Bronchial epithelial cell (primary cell): ENCODE measurements at places on chromosomes 13 and 19. TPM values are rescaled to one million over a fixed set of nuclear protein-coding genes. Genes with fewer than 3 reads are reported as not detected.

The CPB2 gene
- not detected in 2 replicates for total RNA-seq

The HPN gene
- total RNA-seq = not detected in 2 replicates

The PCDH20 gene
- total RNA-seq = 0.26 and 0.38 TPM in 2 replicates

The SERPINE3 gene
- total RNA-seq = not detected in 2 replicates

The PRSS57 gene
- total RNA-seq = not detected in 2 replicates

The EIF3K gene
- 262 and 374 TPM in 2 replicates for total RNA-seq

The UPF1 gene
- total RNA-seq = 80.9 and 82.9 TPM in 2 replicates
